ENCODE measurements at places on chromosomes 13 and 19.

DNA sequence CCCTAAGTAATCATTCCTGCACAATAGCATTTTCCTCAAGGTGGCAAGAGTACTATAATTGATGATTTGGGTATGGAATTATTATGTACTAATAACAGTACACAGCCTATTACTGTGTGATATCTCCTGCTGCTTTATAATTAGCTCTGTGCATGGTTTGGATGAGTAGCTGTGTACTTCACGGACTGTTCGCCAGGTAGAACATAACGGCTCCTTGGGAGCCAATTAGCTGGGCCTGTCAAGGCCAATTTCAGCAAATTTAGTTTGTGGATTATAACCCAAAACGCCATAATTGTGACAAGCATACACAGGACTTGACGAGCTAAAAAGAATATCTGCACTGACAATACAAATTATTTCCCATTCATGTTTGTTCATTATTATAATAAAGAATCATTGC lies 1584.2 kb downstream of the SLITRK1 start:
- DNase-seq, result peak; percentile 7

GRCh38 chr13:66348745-66349690 lies 881.1 kb downstream of the PCDH9 start:
- DNase-seq, result peak; percentile 80

GRCh38 chr13:45786293-45786920 lies 65.1 kb downstream of the SIAH3 start:
- no peak for DNase-seq

DNA sequence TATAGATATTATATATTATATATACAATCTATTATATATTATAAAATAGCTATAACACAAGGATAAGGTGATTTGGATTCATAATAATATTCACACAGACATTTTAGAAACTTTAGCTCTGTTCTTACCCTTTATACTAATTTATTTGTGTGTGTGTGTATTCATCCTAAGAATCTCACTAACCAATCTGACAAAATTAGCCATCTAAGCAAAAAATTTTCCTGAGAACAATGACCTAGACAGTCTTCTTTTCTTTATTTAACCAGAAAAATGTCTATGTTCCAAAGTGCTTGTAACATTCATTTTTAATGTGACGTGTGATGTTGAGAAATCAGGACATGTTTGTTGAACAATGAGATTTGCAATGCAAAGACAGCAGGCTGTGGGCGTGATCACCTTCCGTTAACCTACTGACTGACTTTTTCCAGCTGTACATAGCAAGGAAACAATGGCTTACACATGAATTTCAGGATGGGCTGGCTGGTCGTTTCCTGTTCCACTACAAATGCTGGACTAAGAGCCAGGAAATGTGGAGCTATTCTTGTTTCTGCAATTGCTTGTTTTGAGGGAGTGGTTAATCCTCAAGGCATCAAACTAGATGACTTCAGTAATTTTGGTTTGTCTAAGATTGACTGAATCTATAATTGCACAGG lies 634.6 kb upstream of the ARGLU1 start:
- peak; percentile 19 for DNase-seq

- no peak for DNase-seq
Measured at GRCh38 chr19:3360421-3361383, 5.7 kb upstream of the NFIC start.

DNA sequence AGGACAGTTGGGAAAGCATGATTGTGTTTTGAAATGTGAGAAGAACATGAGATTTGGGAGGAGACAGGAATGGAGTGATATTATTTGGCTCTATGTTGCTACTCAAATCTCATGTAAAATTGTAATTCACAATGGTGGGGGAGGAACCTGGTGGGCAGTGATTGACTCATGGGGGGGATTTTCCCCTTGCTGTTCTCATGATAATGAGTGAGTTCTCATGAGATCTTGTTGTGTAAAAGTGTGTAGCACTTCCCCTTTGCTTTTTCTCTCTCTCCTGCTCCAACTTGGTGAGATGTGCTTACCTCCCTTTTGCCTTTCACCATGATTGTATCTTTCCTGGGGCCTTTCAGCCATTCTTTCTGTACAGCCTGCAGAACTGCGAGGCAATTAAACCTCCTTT lies 1261.0 kb upstream of the ATXN8OS start:
- no peak for DNase-seq

DNA sequence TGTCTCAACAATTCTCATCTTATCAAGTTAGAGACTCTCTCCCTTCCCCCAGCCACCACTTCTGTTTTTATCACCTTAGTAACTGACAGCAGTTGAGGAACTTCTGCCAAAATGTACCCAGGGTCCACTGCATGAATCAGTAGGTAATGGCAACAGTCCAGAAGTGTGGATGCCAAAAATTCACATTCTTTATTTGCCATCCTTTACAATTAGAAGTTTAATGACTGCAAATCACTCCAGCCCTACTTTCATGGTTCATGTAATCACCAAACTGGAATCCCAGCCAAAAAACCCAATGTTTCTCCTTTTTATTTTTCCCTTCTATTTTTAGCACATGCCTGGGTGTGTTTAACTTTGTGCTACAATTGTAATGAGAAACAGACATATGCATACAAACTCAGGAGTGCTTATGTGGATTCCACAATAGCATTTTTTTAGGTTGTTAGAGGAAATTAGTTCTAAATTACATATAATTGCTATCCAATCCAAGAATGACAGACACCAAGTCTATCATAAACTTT lies 243.5 kb downstream of the RGCC start:
- DNase-seq, result peak; percentile 94

GRCh38 chr19:51570962-51571575 lies at the start of gene ZNF175:
Gene ZNF175 (plus strand): TSS chr19:51571283. CDS start chr19:51573330, 2,047 bp downstream.
- peak; percentile 93 for DNase-seq

Measured in NCI-H2081 (cell line).